A549 treated with DMSO at 1 μM for 4 hours (cell line): ENCODE measurements at places on chromosomes 6 and 20. TPM values are rescaled to one million over a fixed set of nuclear protein-coding genes. Genes with fewer than 3 reads are reported as not detected.

Gene SLC17A3
- 0.80 to 1.4 TPM (median 0.93 TPM) in 5 replicates for total RNA-seq

Gene BMP2
- total RNA-seq = 0.35 to 0.91 TPM (median 0.64 TPM) in 5 replicates

Gene ZNF165
- total RNA-seq = 0.93 to 1.2 TPM (median 1.0 TPM) in 5 replicates

Gene OR12D3
- total RNA-seq = not detected in 5 replicates

Gene EYA2
- 2.2 to 3.7 TPM (median 3.0 TPM) in 5 replicates for total RNA-seq
